ENCODE measurements at places on chromosomes 7 and 10. TPM values are rescaled to one million over a fixed set of nuclear protein-coding genes. Genes with fewer than 3 reads are reported as not detected.

TRIM73 gene
- total RNA-seq: 0.44 TPM

ZNF37A gene
- 6.5 TPM for total RNA-seq

COMMD3 gene
- 31.4 TPM for total RNA-seq

VAX1 gene
- total RNA-seq: not detected

TFEC gene
- total RNA-seq: 1.3 TPM

VTI1A gene
- total RNA-seq: 11.6 TPM

C7orf57 gene
- not detected for total RNA-seq

PRR15 gene
- not detected for total RNA-seq

TSPAN15 gene
- total RNA-seq: 118 TPM

CHN2 gene
- 0.44 TPM for total RNA-seq

ZNRF2 gene
- 4.4 TPM for total RNA-seq

KLF14 gene
- total RNA-seq: not detected

TIMM23B gene
- 8.3 TPM for total RNA-seq

CRHR2 gene
- total RNA-seq: not detected

MOGAT3 gene
- total RNA-seq: not detected

RBM20 gene
- total RNA-seq: 2.0 TPM

PBLD gene
- total RNA-seq: 3.5 TPM

UNCX gene
- not detected for total RNA-seq

TET1 gene
- total RNA-seq: 0.60 TPM

NPC1L1 gene
- total RNA-seq: not detected

FAM20C gene
- total RNA-seq: 0.79 TPM
